GM13977 (cell line): ENCODE measurements at places on chromosomes 1 and 21.

- no peak for DNase-seq
These were observed 84.3 kb downstream of the WDR64 start for GRCh38 chr1:241736387-241736786.

DNA sequence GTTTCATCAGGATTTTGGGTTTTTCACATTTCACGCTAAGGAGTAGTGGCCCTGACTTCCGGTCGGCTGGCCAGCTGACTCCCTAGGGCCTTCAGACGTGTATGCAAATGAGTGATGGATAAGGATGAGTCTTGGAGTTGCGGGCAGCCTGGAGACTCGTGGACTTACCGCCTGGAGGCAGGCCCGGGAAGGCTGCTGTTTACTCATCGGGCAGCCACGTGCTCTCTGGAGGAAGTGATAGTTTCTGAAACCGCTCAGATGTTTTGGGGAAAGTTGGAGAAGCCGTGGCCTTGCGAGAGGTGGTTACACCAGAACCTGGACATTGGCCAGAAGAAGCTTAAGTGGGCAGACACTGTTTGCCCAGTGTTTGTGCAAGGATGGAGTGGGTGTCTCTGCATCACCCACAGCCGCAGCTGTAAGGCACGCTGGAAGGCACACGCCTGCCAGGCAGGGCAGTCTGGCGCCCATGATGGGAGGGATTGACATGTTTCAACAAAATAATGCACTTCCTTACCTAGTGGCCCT lies 23.1 kb upstream of the TNFRSF1B start:
- no peak for DNase-seq

GRCh38 chr1:35893051-35893879 lies 10.3 kb downstream of the AGO1 start:
- DNase-seq: no peak

DNA sequence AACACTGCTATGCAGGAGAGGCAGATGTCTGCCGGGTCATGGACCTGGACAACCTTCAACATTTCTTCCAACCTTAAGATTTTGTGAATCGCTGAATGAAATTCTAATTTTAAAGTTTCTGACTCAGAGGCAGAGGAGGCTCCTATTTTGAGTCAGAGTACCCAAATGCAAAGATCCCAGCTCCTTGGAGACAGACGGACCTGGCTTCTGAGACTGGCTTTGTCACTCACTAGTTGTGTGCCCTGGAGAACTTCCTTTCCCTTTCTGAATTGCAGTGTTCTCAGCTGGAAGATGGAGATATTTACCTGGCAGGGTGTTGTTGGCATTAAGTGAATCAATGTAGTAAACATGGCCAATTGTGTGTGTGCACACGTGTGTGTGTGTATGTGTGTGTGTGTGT lies 51.9 kb downstream of the IER5 start:
- DNase-seq: no peak

- no peak for DNase-seq
These were observed 348.8 kb upstream of the DAB1 start for GRCh38 chr1:57772580-57773195.

GRCh38 chr1:25050165-25050564 lies 120.1 kb upstream of the RUNX3 start:
- no peak for DNase-seq
